ENCODE measurements at places on chromosomes 7 and 10. TPM values are rescaled to one million over a fixed set of nuclear protein-coding genes. Genes with fewer than 3 reads are reported as not detected.

The STEAP4 gene
- total RNA-seq, result 31.7 TPM

The BICC1 gene
- total RNA-seq, result 13.2 TPM

GRCh38 chr7:2199956-2200583 lies 32.7 kb downstream of the MAD1L1 start:
- H3K27me3 ChIP-seq, result no peaks in the 10 kb centered on the region
- H3K4me1 ChIP-seq, result peaks cover 39% of the 10 kb centered on the region
- H3K36me3 ChIP-seq, result peaks cover 18% of the 10 kb centered on the region
- no peak overlapping the region for H3K4me3 ChIP-seq
- no peak overlapping the region for H3K27ac ChIP-seq

GRCh38 chr10:10684972-10685371 lies 332.7 kb upstream of the CELF2 start:
- no peak overlapping the region for H3K4me3 ChIP-seq
- H3K36me3 ChIP-seq, result no peaks in the 10 kb centered on the region
- DNase-seq, result no peak
- no peak overlapping the region for H3K27ac ChIP-seq
- no peaks in the 10 kb centered on the region for H3K4me1 ChIP-seq

- peaks cover 3% of the 10 kb centered on the region for H3K36me3 ChIP-seq
- peak overlapping the region; percentile 56 for H3K27ac ChIP-seq
- no peaks in the 10 kb centered on the region for H3K27me3 ChIP-seq
- no peak overlapping the region for H3K4me3 ChIP-seq
- H3K4me1 ChIP-seq, result peaks cover 46% of the 10 kb centered on the region
These were observed 218.2 kb upstream of the KLF14 start for GRCh38 chr7:130951976-130952876.

GRCh38 chr7:52168085-52168484 lies 851.5 kb upstream of the COBL start:
- H3K4me3 ChIP-seq, result no peak overlapping the region
- H3K27ac ChIP-seq, result no peak overlapping the region
- no peak for DNase-seq
- H3K36me3 ChIP-seq, result no peaks in the 10 kb centered on the region

DNA sequence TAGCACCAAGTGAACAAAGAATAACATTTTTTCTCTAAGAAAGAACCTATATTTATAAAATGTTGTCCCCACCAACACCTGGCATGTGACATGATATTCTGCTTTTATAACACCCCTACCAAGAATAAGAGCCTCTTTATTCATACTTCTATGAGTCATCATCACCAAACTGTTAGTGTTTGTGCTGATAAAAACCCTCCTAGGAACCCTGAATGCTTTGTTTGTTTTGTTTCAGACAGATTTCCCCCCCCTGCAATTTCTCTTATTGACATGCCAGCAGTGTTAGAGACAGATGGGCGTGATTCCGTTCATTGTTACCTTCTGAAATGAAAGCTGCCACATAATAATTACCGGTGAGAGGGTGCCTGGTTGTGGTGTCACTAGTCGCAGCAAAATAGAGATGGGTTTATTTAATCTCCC lies 651.1 kb downstream of the SORCS1 start:
- no peaks in the 10 kb centered on the region for H3K27me3 ChIP-seq
- H3K27ac ChIP-seq, result no peak overlapping the region
- no peak overlapping the region for H3K4me3 ChIP-seq

DNA sequence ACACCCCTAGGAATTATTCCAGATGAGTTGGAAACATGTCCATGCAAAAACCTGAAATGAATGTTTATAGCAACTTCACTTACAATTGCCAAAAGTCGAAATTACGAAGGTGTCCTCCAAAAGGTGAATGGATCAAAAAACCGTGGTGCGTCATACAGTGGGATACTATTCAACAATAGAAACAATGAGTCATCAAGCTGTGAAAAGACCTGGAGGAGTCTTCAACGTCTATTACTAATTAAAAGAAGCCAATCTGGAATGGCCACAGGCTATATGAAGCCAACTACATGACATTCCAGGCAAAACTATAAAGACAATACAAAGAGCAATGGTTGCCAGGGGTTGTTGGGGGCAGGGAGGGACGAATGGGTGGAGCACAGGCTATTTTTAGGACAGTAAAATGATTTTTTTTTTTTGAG lies 12.6 kb upstream of the PPP2R2D start:
- no peak overlapping the region for H3K27ac ChIP-seq
- DNase-seq, result no peak
- H3K4me3 ChIP-seq, result no peak overlapping the region
- no peaks in the 10 kb centered on the region for H3K4me1 ChIP-seq
- no peaks in the 10 kb centered on the region for H3K36me3 ChIP-seq

GRCh38 chr7:51823437-51823836 lies 506.8 kb upstream of the COBL start:
- DNase-seq, result no peak
- H3K27ac ChIP-seq, result no peak overlapping the region
- no peak overlapping the region for H3K4me3 ChIP-seq
- no peaks in the 10 kb centered on the region for H3K4me1 ChIP-seq

GRCh38 chr7:129898502-129899160 lies 54.1 kb downstream of the UBE2H start:
- no peak for DNase-seq
- peak overlapping the region; percentile 54 for H3K27ac ChIP-seq

DNA sequence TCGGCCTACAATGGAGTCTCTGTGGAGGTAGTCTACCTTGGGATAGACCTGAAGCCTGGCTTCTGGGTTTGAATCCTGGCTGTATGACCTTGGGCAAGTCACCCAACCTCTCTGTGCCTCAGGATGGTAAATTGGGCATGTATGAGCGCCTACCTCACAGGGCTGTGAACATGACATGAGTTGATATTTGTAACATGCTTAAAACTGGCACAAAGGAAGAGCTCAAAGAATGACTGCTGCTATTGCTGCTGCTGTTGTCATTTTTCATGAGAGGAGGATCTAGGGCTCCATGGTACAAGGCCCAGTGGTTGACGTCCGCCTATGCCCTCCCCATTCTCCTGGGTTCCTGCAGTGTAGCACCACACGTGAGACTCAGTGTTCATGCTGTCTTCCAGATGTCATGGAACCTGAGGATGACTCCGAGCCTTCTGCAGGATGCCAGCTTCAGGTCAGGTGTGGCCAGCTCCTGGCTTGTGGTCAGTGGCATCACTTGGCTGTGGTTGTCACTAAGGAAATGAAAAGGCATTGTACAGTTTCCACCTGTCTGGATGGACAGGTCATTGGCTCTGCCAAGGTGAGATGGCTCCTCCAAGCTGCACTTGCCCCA lies 95.0 kb downstream of the WDFY4 start:
- H3K27me3 ChIP-seq, result no peaks in the 10 kb centered on the region
- no peak for DNase-seq
- H3K4me3 ChIP-seq, result no peak overlapping the region
- H3K4me1 ChIP-seq, result no peaks in the 10 kb centered on the region
- no peak overlapping the region for H3K27ac ChIP-seq

GRCh38 chr7:148299350-148300276 lies 291.0 kb upstream of the C7orf33 start:
- no peaks in the 10 kb centered on the region for H3K4me1 ChIP-seq
- H3K4me3 ChIP-seq, result no peak overlapping the region

- no peak overlapping the region for H3K4me3 ChIP-seq
- H3K36me3 ChIP-seq, result no peaks in the 10 kb centered on the region
- H3K27me3 ChIP-seq, result no peaks in the 10 kb centered on the region
- H3K27ac ChIP-seq, result no peak overlapping the region
These were observed 58.7 kb upstream of the ANTXRL start for GRCh38 chr10:46227936-46228562.

DNA sequence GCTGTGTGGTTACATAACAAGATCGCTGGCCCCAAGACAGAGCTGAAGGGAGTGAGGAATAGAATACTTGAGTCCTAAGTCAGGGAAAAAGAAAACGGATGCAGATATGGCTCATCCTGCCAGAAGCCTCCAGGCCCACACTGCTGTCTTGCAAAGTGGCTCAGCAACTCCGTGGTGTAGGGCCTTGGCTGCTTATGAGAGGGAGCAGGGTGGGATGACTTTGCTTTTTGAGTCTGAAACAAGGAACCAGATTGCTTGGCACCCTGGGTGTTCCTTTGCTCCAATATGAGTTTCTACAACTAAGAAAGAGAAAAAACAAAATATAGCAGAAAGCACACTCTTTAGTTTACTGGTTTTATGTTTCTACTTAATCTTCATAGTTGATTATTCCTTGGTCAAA lies 193.8 kb upstream of the WDR11 start:
- no peaks in the 10 kb centered on the region for H3K4me1 ChIP-seq
- no peak for DNase-seq
- no peak overlapping the region for H3K27ac ChIP-seq
- no peaks in the 10 kb centered on the region for H3K27me3 ChIP-seq

DNA sequence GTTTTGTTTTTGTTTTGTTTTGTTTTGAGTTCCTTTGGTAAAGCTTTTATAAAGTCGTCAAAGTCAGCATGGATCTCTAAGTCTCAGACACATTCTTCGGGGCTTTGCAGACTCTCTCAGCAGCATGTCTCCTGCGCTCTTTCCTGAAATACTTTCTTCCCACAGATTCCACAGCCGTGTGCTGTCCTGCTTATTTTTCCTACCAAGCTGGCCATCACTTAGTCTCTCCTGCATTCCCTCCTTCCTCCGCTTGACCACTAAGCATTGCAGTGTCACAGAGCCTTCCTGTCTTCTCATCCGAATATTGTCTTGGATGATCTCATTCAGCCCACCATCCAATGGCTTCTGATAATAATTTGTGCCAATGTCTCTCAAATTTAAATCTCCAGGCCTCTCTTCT lies 434.3 kb upstream of the C7orf33 start:
- H3K27me3 ChIP-seq, result no peaks in the 10 kb centered on the region
- H3K36me3 ChIP-seq, result no peaks in the 10 kb centered on the region
- no peak overlapping the region for H3K4me3 ChIP-seq
- no peak for DNase-seq

Data from psoas muscle (tissue), 8 donors.